ENCODE measurements at places on chromosomes 12 and 14. TPM values are rescaled to one million over a fixed set of nuclear protein-coding genes. Genes with fewer than 3 reads are reported as not detected.

DNA sequence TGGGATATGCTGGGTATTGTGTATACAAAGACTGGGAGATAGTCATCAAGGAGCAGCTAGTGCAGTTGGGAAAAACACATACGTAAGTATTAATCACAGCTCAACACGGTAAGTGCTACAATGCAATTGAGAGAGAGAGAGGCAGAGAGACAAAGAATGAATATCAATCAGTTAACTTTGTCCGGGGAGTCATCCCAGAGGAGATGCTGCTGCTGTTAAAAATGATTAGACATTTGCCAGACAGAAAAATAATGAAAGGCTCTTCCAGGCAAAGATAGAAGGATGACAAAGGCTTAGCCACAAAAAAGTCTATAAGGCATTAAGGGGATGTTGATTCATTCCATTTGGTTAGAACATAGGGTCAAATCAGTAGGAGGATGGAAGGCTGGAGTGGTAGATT, 45.1 kb downstream of the AKAP6 start:
- DNase-seq: no peak
- no peaks in the 10 kb centered on the region for H3K27me3 ChIP-seq
- H3K4me3 ChIP-seq: no peak overlapping the region
- H3K4me1 ChIP-seq: no peaks in the 10 kb centered on the region
- H3K27ac ChIP-seq: no peak overlapping the region
- H3K36me3 ChIP-seq: no peaks in the 10 kb centered on the region

DNA sequence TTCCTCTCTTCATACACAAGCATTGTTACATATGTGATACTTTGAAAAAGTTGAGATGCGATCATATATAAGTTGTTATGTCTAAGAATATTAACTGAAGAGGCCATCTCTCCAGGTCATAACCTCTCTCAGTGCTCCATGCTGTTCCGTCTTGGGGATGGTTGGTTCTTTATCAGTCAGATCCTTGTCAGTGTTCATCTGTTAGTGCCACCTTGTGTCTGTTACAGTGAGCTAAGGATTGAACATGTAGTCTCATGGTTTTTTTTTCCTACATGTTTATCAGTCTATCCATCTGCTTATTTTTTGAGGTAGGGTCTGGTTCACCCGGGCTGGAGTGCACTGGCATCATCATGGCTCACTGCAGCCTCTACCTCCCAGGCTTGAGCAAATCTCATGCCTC, 30.5 kb downstream of the EP400 start:
- H3K4me1 ChIP-seq: no peaks in the 10 kb centered on the region
- no peaks in the 10 kb centered on the region for H3K27me3 ChIP-seq
- no peak overlapping the region for H3K27ac ChIP-seq
- DNase-seq: no peak

GRCh38 chr14:22315336-22315735, 273.7 kb downstream of the DAD1 start:
- H3K4me3 ChIP-seq: no peak overlapping the region
- H3K4me1 ChIP-seq: no peaks in the 10 kb centered on the region
- DNase-seq: no peak
- no peak overlapping the region for H3K27ac ChIP-seq

DNA sequence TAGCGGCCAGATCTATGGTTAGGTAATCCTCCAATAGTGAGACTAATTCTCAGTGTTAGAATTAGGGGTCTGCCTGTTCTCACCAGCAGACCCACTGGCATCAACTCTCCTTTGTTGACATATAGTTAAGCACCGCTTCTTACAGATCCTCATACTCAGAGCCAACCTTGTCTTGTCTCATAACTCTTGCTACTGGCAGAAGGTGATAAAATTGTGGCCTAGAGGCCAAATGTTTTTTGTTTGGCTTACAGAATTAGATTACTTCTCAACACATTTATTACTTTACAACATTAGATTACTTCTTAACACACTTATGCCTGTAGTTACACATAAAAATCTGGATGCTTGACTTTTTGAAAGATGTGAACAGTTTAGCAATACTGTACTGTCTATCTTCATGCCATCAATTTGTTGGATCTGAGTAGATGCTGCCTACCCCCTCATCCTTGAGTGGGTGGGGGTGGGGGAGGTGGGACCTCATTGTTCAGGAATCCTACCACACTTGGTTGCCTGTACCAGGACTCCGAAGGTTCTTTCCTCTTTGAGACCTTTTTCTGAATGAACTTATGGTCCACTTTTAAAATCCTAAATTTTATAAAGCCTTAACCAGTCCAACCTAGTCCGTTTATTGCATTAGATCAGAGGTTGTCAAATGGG, 7.0 kb downstream of the MTHFD1 start:
- no peaks in the 10 kb centered on the region for H3K27me3 ChIP-seq
- H3K36me3 ChIP-seq: no peaks in the 10 kb centered on the region

DNA sequence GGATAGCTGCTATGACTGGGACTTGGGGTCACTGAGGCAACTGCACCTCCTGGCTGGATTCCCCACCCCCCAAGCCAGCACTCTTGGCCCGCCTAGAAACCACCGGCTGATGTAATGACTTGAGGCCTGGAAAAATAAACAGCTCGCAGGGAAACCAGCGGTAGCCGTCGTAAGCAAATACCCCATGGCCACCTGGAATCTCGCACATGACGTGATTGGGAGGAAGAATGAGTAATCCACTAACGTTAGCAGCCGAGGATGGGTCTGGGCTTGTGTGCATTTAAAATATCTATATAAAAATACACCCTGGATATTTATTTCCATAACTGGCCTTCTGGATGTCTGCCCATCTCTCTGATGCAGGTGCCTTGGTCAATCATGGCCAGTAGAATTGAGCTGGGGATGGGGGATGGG, 120.1 kb downstream of the SMOC1 start:
- no peaks in the 10 kb centered on the region for H3K27me3 ChIP-seq
- no peak for DNase-seq
- no peak overlapping the region for H3K27ac ChIP-seq
- H3K4me3 ChIP-seq: no peak overlapping the region
- no peaks in the 10 kb centered on the region for H3K4me1 ChIP-seq

DNA sequence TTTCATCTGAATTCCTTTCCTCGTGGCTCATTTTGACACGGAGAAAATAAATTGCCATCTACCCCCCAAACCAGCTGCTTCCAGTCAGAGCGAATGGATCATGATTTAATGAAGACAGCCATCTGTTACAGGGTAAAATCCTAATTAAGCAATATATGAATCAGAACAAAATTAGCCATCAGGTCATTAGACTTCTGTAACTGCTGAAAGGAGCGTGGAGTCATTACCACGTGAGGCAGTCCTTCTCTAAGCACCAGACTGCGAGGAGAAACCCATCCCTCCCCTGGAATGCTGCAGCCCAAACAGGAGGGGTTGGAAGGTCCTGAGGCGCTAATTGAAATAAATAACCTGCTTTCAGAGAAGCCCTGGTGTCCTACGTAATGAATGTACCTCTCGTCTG, 51.1 kb upstream of the TCL1A start:
- no peak for DNase-seq
- no peak overlapping the region for H3K27ac ChIP-seq
- no peaks in the 10 kb centered on the region for H3K36me3 ChIP-seq

DNA sequence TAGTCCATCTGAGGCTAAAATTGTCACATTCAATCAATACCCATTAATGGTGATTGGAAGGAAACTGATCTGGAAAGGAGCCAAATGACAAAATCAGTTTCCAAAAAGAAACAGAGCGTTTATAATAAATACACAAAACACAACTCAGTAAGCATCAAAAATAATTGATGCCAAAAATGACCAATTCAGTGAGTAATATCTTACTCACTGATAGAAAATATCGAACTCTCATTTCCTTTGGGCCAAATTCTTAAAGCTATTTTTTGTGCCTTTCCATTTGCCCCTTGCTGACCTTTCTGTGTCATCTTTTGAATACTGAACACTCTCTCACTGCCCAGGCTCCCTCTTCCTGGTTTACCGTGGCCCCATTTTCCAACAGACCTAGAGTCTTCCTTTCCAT, 22.5 kb upstream of the ATP2B1 start:
- H3K4me3 ChIP-seq: no peak overlapping the region
- DNase-seq: no peak
- no peaks in the 10 kb centered on the region for H3K27me3 ChIP-seq
- no peaks in the 10 kb centered on the region for H3K36me3 ChIP-seq

- H3K4me3 ChIP-seq: no peak overlapping the region
- no peak overlapping the region for H3K27ac ChIP-seq
- H3K27me3 ChIP-seq: no peaks in the 10 kb centered on the region
- H3K36me3 ChIP-seq: no peaks in the 10 kb centered on the region
- peaks cover 4% of the 10 kb centered on the region for H3K4me1 ChIP-seq
These were observed 39.4 kb downstream of the HNRNPC start for GRCh38 chr14:21229821-21230220.

GRCh38 chr12:82723093-82723492, 36.4 kb downstream of the TMTC2 start:
- no peaks in the 10 kb centered on the region for H3K27me3 ChIP-seq
- no peak for DNase-seq
- no peak overlapping the region for H3K4me3 ChIP-seq

DNA sequence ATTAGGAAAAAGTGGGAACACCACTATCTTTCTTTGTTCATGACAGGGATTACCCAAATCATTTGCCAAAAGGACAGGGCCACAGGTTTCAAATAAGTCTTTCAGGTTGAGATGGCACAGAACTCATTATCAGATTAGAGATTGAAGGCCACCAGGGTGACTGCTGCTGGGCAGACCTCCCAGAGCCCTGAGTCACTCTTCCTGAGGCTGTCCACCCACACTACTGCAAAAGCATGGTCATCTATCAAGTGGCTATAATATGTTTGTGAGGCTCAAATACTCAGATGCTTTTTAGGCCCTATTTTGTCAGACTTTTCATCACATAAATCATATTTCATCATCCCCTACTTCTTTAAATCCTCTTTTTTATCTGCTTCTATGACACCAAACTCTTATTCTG, 155.3 kb upstream of the CCDC196 start:
- H3K36me3 ChIP-seq: no peaks in the 10 kb centered on the region
- no peak overlapping the region for H3K27ac ChIP-seq
- H3K4me1 ChIP-seq: no peaks in the 10 kb centered on the region
- no peaks in the 10 kb centered on the region for H3K27me3 ChIP-seq
- no peak overlapping the region for H3K4me3 ChIP-seq
- DNase-seq: peak; percentile 20

GRCh38 chr14:92340931-92341330, 18.0 kb downstream of the SLC24A4 start:
- H3K27ac ChIP-seq: no peak overlapping the region
- no peak overlapping the region for H3K4me3 ChIP-seq
- H3K36me3 ChIP-seq: no peaks in the 10 kb centered on the region
- no peaks in the 10 kb centered on the region for H3K4me1 ChIP-seq

GRCh38 chr14:50117456-50117855, 1.1 kb upstream of the VCPKMT start:
- peak overlapping the region; percentile 89 for H3K27ac ChIP-seq
- H3K4me1 ChIP-seq: peaks cover 4% of the 10 kb centered on the region
- H3K36me3 ChIP-seq: no peaks in the 10 kb centered on the region
- DNase-seq: no peak

- H3K36me3 ChIP-seq: no peaks in the 10 kb centered on the region
- no peak overlapping the region for H3K27ac ChIP-seq
- H3K27me3 ChIP-seq: no peaks in the 10 kb centered on the region
- no peak for DNase-seq
These were observed 67.0 kb downstream of the SPRING1 start for GRCh38 chr12:116670859-116671258.

DNA sequence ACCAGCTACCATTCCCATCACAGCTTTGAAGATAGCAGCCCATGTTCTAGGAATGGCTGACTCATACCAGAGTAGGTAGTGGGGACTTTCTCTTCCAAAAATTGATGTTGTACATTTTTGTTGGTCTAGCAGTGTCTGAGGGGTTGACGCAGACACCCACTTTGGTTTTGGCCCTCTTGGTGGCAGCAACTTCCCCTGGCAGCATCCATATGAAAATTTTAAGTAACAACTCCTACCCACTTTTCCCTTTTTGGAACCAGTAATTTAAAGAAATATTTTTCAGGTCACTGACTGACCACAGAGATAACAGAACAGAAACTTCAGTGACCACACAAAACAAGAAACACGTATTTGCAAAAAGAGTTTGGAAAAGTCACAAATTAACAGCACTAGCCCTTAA, 162.0 kb upstream of the TMCC3 start:
- no peaks in the 10 kb centered on the region for H3K36me3 ChIP-seq
- no peaks in the 10 kb centered on the region for H3K4me1 ChIP-seq
- DNase-seq: no peak

- H3K4me1 ChIP-seq: no peaks in the 10 kb centered on the region
- H3K4me3 ChIP-seq: no peak overlapping the region
- no peak overlapping the region for H3K27ac ChIP-seq
- no peaks in the 10 kb centered on the region for H3K36me3 ChIP-seq
- no peak for DNase-seq
These were observed 2.9 kb downstream of the KRT8 start for GRCh38 chr12:52901715-52902541.

DNA sequence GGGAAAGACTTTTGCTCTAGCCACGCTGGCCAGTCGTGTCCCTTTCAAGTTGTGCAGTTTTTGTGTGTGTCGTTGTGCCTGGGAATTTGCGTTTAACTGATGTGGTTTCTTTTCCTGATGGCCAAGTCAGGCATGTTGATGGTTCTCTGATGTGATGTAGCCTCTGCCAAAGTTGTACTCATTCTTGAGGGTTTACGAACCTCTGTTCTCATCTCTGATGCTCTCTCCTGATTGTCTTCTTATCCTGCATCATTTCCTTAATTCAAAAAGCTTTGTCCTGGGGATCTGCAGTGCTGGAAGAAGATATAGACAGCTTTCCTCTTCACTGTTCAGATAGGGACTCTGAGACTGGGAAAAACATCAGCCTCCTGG, 25.4 kb downstream of the CD9 start:
- no peak overlapping the region for H3K4me3 ChIP-seq
- peak overlapping the region; percentile 86 for H3K27ac ChIP-seq
- no peaks in the 10 kb centered on the region for H3K27me3 ChIP-seq
- DNase-seq: no peak

DNA sequence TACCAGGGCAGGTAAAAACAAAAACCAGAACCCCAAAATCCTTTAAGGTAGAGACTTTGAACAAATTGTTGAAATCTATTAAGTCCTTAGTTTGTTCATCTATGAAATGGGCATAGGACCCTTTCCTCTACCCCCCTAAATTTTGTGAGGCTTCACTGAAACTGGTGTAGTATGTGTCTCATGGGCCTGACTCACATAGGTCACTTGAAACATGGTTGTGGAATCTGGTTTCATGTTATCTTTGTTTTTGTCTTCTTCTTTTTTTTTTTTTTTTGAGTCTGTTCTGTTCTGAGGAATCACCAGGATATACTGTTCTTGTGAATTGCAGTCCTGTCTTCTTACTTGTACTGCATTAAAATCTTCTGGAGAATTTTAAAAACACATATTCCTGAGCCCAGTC, 202.2 kb downstream of the KTN1 start:
- H3K27ac ChIP-seq: no peak overlapping the region
- no peaks in the 10 kb centered on the region for H3K4me1 ChIP-seq
- no peaks in the 10 kb centered on the region for H3K27me3 ChIP-seq
- no peaks in the 10 kb centered on the region for H3K36me3 ChIP-seq
- H3K4me3 ChIP-seq: no peak overlapping the region

The ADAM20 gene
- total RNA-seq: 1.7 TPM

The PPP1R1A gene
- 3.2 TPM for total RNA-seq

The INSM2 gene
- not detected for total RNA-seq

The PRB2 gene
- total RNA-seq: not detected

The CLEC1B gene
- total RNA-seq: not detected
